ENCODE measurements at places on chromosomes 3 and 15.

GRCh38 chr15:86797135-86797534, 717.5 kb downstream of the AGBL1 start:
- DNase-seq, result no peak

DNA sequence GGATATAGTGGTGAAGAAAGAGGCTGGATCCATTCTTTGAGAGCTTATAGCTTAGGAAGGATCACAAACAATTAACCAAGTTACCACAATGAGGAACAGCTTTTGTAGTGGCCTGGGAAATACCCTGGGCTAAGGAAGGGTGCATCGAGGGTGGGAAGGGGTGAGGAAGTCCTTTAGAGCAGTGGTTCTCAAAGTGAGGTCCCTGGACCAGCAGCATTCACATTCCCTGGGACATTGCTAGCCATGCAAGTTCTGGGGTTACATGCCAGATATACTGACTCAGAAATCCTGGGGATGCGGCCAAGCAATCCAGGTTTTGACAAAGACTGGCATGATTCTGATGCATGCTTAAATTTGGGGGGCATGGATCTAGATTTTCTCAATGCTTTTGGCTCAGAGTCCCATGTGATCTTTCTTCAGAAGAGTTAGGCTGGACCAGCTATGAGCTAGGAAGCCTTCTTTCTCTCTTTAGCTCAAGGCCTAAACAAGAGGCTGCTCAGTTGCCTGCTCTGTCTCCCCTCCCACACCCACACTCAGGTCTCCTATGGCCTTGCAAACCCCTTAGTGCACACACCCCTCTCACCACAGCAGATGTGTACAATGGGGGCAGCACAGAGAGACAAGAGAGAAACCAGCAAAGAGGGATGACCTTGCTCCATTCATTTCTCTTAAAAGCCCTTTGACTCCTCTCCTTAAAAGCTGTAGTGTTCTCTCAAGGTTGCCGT, 1.8 kb upstream of the CCR1 start:
- DNase-seq, result no peak

DNA sequence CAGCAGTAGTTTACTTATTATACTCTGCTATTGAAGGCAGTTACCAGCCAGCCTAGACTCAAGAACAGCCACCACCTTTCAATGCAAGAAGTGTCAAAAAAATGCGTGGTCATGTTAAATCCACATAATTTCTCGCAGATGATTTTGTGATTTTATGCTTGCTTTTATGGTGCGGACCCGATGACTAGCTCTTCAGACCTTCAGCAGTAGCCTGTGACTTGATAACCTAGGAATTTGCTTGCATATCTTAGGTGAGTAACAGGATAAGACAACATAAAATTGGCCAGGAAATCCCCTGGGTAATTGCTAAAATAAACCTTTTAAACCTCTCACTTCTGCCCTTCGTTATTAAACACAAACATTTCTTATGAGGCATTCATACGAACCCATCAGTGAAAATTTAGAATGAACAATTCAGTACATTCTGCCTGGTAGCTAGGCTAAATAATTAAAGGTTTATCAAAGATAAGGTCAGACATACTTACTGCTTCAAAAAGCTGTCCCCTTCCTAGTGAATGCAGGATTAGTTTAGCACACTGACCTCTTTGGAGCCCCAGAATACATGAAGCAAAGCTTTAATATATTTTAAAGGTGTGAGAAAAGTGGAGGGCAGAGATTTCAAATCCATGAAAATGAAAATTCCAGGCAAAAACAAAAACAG, 798.8 kb downstream of the OTOL1 start:
- DNase-seq, result no peak

DNA sequence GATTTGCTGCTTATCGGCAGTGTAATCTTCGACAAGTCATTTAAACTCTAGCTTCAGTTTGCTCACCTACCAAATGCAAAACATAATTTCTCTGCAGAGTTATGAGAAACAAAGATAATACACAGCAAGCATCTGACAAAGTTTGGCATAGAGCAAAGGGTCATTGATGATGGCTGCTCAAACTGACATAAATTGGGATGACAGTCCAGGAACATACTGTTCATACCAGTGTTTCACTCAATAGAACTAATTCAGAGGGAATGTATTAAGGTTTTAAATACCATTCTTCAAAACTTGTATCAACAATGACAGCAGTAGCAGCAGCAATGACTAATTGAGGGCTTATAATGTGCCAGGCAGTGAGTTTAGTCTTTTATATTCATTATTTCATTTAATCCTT, 137.6 kb downstream of the SPATA16 start:
- DNase-seq, result no peak

- no peak for DNase-seq
These were observed 1.3 kb downstream of the PIK3CA start for GRCh38 chr3:179149406-179149867.

GRCh38 chr3:45216021-45216609, 10.0 kb downstream of the TMEM158 start:
- DNase-seq, result no peak

DNA sequence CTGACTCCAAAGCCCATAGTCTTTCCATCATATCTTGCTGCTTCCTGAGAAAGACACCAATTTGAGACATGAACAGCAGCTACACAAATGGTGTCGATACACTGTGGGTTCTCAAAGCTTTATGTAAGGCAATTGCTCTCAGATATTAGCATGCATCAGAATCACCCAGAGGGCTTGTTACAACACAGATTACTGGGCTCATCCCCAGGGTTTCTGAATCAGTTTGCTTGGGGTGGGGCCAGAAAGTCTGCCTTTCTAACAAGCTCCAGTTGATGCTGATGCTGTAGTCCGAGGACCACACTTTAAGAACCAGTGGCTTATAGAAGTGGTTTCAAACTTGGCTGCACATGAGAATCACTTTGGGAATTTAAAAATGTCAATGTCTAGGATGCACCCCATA, 86.5 kb downstream of the SEMA6D start:
- no peak for DNase-seq

- peak; percentile 47 for DNase-seq
These were observed 128.6 kb upstream of the DLG1 start for GRCh38 chr3:197427021-197427420.

- no peak for DNase-seq
These were observed 20.6 kb downstream of the DLEC1 start for GRCh38 chr3:38059591-38059990.

GRCh38 chr3:40116478-40117177, 192.9 kb upstream of the EIF1B start:
- no peak for DNase-seq

DNA sequence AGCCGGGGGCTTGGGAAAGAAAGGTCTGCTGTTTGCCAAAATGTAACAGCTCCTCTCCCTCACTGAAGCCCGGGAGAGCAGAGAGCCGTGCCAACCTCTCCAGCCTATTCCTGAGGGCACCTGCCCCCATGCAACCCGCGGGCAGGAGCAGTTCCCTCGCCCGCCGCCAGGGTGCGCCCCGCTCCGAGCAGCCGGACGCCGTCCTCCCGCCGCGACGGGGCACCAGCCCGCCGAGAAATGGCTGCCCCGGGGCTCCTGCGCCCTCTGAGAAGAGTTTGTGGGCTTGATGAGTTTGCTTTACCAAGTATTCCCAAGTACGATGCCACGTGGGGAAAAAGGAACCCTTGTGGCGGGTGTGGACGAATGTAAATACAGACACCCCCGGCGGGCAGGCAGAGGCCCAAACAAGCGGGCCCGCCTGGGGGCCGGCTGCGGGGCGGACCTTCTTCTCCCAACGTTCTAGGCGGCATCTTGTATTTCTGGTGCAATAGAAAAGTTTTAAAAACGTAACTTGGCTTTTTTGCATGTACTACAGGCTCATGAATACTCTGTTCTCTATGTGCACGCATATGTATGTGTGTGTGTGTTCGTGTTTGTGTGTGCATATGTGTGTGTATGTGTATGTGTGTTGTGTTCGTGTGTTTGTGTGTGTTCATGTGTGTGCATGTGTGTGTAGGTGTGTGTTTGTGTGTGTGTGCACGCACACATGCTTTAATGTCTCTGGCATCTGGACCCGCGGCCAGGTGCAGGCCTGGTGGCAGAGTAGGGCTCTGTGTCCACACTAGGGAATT, 162.9 kb downstream of the CHSY1 start:
- peak; percentile 92 for DNase-seq

GRCh38 chr3:112638327-112639020, 2.5 kb downstream of the CCDC80 start:
- no peak for DNase-seq

DNA sequence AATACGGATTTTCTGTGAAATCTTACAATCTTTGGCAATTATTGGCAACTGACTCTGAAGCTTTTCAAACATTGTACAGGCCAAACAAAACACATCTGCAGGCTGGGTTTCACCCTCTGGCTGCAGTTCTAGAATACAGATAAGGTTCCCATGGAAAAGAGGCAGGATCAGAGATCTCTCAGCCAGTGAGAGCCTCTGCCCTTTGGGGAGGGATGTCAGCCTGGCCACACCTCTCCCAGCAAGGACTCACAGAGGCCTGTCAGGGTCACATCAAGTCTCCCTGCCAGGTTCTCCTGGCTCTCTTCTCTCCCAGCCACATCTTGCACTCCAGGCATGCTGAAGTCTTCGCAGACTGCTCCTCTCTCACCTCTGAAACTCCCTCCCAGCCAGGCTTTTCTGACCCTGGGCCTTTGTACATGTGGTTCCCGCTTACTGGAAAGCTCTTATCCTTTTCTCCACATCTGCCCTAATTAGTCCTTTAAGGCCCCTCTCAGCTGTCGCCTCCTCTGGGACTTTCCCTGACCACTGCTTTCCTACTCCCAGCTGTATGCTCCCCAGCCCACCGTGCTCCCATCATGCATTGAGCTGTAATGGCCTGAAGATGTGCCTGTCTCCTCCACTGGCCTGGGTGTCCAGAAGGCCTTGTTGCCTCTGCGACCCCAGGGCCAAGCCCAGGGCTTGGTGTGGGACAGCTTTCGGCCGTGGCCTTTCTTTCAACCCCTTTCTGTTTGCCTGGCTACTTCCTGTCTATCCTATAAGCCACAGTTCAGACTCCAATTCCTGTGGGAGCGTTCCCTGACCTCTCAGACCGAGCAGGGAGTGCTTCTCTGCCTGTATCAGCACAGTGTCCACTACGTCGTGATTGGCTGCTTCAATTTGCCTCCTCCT, 4.3 kb downstream of the RBP1 start:
- DNase-seq, result no peak

- DNase-seq, result no peak
These were observed 60.3 kb upstream of the PDZRN3 start for GRCh38 chr3:73685061-73685460.

DNA sequence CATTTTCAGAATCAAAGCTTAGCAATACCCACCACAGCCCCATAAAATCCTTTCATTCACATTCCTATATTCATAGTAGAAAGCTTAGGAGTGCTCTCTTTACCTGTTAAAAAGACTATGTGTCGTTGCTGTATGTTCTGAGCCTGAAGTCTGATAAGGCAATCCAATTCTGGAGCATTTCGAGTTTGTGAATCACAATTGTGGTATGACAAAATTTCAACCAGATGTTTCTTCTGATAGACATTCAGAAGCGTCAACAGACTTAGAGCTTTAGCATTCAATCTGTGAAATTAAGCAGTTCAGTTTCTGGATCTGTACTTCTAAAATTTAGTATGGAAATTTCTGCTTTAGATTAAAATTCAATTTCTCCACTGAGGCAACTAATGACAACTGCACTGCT, 58.3 kb downstream of the TASOR start:
- DNase-seq, result no peak

DNA sequence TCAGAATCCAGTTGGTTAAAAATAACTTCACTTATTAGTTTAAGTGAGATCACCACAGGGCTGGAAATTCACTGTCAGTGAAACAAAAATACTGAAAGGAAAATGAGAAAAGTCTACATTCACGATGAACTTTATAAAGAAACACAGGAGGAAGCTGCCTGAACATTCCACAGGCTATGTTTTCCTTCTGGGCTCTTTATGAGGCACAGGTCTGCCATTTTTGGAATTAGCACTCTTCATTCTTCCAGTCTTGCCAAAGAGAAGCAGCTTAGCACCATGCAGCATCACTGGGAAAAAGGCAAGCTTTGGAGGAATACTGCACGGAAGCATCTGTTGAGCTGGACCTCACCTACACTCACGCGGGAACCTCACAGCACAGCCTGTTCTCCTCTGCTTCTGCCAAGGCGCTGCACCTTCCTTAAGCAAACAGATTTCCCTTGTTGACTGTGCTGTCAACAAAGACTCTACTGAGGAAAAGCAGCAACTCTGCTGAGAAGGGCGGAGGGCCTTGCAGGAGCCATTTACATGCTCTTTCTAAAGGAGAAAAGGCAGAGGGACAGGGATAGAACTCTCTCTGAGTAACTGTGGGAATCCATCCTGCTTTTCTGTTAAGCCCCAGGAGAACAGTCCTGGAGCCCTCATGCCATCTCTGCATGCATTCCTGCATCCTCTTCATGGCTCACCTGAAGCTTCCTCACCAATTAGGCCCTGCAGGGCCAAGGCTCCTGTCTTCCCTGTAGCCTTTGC, 15.7 kb downstream of the SUSD5 start:
- DNase-seq, result no peak
